OCI-LY7 (cell line): ENCODE measurements at places on chromosomes 7 and 10. TPM values are rescaled to one million over a fixed set of nuclear protein-coding genes. Genes with fewer than 3 reads are reported as not detected.
A peak's percentile ranks its signal among the peaks of the same experiment; 100 is the strongest.

FASTK gene
- 87.7 and 90.5 TPM in 2 replicates for total RNA-seq

GRCh38 chr7:90384433-90384832 lies 18.8 kb upstream of the CLDN12 start:
- no peak for DNase-seq

GRCh38 chr10:96306516-96306915 lies 2.3 kb downstream of the DNTT start:
- peak; percentile 88 for DNase-seq

GRCh38 chr7:46927131-46927810 lies 654.6 kb downstream of the TNS3 start:
- no peak for DNase-seq

DNA sequence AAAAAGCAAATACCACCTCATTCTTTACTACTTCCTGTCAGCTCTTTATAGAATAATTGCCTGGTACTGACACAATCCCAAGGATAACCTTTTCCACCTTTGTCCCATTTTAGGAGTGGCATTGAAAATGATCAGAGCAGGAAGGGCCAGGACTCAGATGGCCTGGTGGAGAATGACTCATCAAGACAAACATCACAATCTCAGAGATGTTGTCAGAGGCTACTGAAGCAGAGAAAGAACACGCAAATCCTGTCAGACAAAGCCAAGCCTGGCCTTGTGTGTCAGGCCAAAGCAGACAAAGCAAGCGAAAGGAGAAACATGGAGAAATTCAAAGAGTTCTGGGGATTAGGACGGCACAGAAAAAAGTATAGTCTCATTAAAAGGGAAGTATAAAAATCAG lies 40.9 kb downstream of the NSUN6 start:
- DNase-seq, result no peak

VSTM2A gene
- total RNA-seq, result not detected in 2 replicates
